ENCODE measurements at places on chromosomes 16 and 17.

- H3K27ac ChIP-seq, result no peak overlapping the region
- DNase-seq, result no peak
- no peak overlapping the region for H3K4me3 ChIP-seq
- H3K36me3 ChIP-seq, result no peaks in the 10 kb centered on the region
Measured at GRCh38 chr16:87834005-87834667, 35.2 kb downstream of the SLC7A5 start.

DNA sequence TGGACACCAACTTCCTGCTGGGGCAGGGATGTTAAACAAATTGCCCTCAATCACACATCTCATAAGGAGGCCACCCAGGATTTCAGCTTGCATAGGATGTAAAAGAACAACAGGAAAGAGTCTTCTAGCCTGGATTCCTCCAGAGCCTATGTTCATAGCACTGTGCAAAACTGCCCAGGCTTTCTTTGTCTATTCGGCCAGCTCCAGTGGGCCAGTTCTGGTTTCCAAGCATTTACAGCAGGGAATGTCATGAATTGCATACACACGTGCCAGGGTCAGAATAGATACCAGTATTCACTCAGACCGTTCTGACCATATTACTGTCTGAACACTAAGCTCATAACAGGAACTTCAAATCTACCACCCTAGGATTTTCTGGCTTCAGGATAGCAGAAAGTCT, 273.2 kb downstream of the CDH8 start:
- H3K27me3 ChIP-seq, result no peaks in the 10 kb centered on the region
- H3K27ac ChIP-seq, result no peak overlapping the region
- no peaks in the 10 kb centered on the region for H3K36me3 ChIP-seq

GRCh38 chr17:284676-285355, 67.8 kb downstream of the RPH3AL start:
- H3K27me3 ChIP-seq, result no peaks in the 10 kb centered on the region
- no peaks in the 10 kb centered on the region for H3K4me1 ChIP-seq
- H3K27ac ChIP-seq, result no peak overlapping the region
- H3K36me3 ChIP-seq, result no peaks in the 10 kb centered on the region
- H3K4me3 ChIP-seq, result no peak overlapping the region

GRCh38 chr17:58517378-58517927, 3.0 kb upstream of the MTMR4 start:
- H3K27me3 ChIP-seq, result no peaks in the 10 kb centered on the region
- H3K4me1 ChIP-seq, result peaks cover 14% of the 10 kb centered on the region

DNA sequence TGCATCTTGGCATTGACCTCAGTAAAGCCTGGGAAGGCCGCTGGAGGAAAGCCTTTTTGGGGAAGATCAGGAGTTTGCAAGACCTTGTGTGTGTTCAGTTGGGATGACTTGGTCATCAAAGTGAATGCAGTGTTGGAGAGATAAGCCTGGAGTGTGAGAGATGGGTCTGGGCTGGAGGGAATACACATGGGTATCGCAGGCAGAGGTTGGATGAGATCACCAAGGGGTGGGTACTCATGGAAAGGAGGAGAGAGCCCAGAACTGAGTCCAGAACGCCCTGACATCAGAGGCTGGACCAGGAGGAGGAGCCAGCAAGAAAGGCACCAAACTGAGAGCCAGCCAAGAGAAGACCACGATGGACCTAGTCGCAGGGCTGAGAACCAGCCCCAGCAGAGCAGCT, 35.2 kb downstream of the SDK2 start:
- no peak overlapping the region for H3K4me3 ChIP-seq
- H3K36me3 ChIP-seq, result no peaks in the 10 kb centered on the region
- H3K4me1 ChIP-seq, result no peaks in the 10 kb centered on the region
- no peak for DNase-seq

- peak; percentile 35 for DNase-seq
- no peaks in the 10 kb centered on the region for H3K27me3 ChIP-seq
- peaks cover 11% of the 10 kb centered on the region for H3K4me1 ChIP-seq
Measured at GRCh38 chr16:22272870-22273650, 24.1 kb upstream of the POLR3E start.

GRCh38 chr16:81832801-81833547, 53.9 kb downstream of the PLCG2 start:
- no peak overlapping the region for H3K4me3 ChIP-seq
- H3K36me3 ChIP-seq, result no peaks in the 10 kb centered on the region
- DNase-seq, result no peak

GRCh38 chr16:303760-304505, 21.0 kb downstream of the PDIA2 start:
- no peaks in the 10 kb centered on the region for H3K27me3 ChIP-seq
- H3K36me3 ChIP-seq, result no peaks in the 10 kb centered on the region
- H3K4me3 ChIP-seq, result no peak overlapping the region
- peaks cover 5% of the 10 kb centered on the region for H3K4me1 ChIP-seq
- DNase-seq, result no peak
- no peak overlapping the region for H3K27ac ChIP-seq

DNA sequence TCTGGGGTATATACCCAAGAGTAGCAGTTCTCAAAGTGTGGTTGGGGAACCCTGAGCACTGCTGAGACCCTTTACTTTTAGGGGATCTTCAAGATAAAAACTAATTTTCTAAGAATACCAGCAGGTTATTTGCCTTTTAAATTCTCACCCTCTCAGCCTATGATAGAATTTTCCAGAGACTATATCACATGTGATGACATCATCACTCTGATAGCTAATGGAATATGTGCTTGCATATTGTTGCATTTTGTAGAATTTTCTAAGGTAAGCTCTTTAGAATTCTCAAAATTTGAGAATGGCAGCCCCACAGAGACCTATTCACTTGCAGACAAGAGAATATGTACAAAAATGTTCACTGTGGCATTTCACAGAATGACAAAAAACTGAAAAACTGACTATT, 181.1 kb downstream of the MYO1D start:
- no peak overlapping the region for H3K27ac ChIP-seq
- no peak overlapping the region for H3K4me3 ChIP-seq
- no peaks in the 10 kb centered on the region for H3K27me3 ChIP-seq
- no peaks in the 10 kb centered on the region for H3K36me3 ChIP-seq

GRCh38 chr17:73814075-73814474, 169.8 kb upstream of the SDK2 start:
- no peak for DNase-seq
- no peaks in the 10 kb centered on the region for H3K27me3 ChIP-seq
- H3K4me3 ChIP-seq, result no peak overlapping the region
- H3K36me3 ChIP-seq, result no peaks in the 10 kb centered on the region

DNA sequence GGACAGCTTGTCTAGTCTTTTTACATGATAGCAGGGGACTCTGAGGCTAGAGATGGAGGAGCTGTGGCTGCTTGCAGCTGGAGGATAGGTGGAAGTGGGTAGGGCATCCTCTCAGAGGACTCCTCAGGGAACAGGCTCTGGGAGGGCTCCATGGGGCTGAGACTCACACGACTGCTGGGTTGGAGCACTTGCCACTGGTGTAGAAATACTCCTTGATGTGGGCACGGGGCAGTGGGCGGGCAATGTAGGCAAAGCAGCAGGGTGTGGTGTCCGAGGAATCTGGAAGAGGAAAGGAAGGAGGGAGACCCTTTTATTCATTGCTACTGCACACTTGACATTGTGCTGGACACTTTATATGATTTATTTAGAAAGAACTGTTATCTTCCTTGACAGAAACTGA, 1.8 kb downstream of the CCL5 start:
- H3K27me3 ChIP-seq, result no peaks in the 10 kb centered on the region
- H3K4me1 ChIP-seq, result no peaks in the 10 kb centered on the region
- no peak for DNase-seq
- H3K27ac ChIP-seq, result no peak overlapping the region

DNA sequence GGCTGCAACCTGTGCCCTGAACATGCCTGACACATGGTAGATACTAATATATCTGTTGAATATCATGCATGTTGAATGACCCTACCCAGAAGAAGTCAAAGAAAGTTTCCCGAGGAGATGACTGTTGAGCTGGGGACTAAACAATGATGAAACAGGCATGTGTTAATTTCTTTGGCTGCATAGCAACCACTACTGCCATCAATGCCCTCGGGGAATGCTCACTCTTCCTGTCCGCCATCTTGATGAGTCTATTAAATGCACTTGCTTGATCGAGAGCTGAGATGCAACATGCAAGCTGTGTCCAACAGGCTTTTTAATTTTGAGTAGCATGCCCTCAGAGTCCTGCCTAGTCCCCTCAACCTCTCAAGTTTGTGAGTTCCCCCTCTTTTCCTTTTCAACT, 31.3 kb downstream of the GRIN2A start:
- H3K4me3 ChIP-seq, result no peak overlapping the region
- DNase-seq, result no peak
- no peaks in the 10 kb centered on the region for H3K27me3 ChIP-seq
- H3K36me3 ChIP-seq, result no peaks in the 10 kb centered on the region

- H3K4me1 ChIP-seq, result no peaks in the 10 kb centered on the region
- no peak overlapping the region for H3K27ac ChIP-seq
- H3K4me3 ChIP-seq, result no peak overlapping the region
- no peaks in the 10 kb centered on the region for H3K36me3 ChIP-seq
- DNase-seq, result no peak
Measured at GRCh38 chr16:56889206-56889605, 24.2 kb downstream of the SLC12A3 start.

DNA sequence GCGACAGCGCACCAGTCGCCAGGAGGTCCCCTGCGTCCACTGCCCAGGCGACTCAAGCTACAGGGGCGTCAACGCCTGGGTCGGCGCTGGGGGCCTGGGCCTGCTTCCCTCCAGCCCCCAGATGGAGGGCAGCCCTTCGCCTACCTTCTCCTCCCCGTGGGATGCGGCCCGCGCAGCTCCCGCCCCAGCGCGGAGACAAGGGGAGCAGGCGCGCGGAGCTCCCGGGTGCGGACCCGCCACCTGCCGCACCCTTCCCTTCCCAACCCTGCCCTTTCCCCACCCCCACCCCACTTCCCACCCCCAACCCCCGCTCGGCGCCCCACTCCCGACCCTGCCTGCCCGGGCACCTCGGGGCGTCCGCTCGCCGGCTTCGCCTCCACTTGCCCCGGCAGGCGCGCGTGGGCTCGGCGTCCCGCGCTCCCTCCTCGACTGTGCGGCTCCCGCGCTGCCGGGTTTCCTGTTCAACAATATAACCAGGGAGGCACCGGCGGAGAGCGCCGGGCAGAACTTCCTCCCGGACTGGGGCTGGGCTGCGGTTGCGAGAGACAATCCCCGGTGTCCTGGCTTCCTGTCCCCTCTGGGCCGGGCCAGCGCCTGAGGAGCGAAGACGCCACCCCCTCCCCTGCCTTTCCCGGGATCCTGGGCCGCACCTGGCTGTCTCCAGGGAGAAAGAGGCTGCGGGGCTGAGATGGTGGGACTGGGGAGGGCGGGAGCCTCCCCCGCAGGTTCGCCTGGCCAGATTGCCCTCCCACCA, at the start of gene ARHGAP27:
Gene ARHGAP27 (minus strand): TSS at position 466 of the 754 bp plus-strand sequence. CDS start 2,591 bp downstream, outside the sequence.
- H3K4me1 ChIP-seq, result peaks cover 4% of the 10 kb centered on the region
- H3K27me3 ChIP-seq, result no peaks in the 10 kb centered on the region
- DNase-seq, result no peak
- no peak within 1 kb of the TSS for H3K27ac ChIP-seq
- no peaks in the 10 kb centered on the region for H3K36me3 ChIP-seq

DNA sequence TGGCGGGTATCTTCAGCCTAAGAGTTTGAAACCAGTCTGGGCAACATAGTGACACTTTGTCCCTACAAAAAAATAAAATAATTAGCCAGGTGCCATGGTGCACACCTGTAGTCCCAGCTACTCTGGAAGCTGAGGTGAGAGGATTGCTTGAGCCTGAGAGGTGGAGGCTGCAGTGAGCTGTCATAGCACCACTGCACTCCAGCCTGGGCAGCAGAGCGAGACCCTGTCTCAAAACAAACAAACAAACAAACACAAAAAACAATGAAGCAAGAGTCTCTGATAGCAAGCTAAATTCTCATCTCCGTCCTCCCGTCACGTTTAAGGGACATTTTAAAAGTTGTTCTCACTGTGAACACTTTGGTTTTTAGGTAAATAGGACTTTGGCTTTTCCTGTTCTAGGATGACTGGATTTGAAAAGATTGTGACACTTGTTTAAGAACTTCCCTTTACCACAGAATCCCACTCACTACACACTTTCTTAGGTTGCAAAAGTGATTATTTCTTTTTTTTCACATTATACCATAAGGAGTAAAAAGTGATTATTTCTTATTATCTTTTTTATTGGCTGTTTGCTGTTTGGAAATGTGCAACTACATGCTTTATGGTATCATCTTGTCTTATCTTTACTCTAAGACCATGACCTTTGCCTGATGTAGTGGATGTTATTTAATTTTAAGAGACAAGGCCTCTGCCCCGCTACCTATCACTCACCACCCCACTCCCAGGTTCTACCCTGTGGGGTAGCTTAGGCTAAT, 4.4 kb upstream of the ERN1 start:
- no peaks in the 10 kb centered on the region for H3K36me3 ChIP-seq
- peaks cover 9% of the 10 kb centered on the region for H3K4me1 ChIP-seq
- no peak for DNase-seq
- no peak overlapping the region for H3K27ac ChIP-seq
- no peak overlapping the region for H3K4me3 ChIP-seq
- H3K27me3 ChIP-seq, result no peaks in the 10 kb centered on the region

GRCh38 chr17:49841548-49841947, 6.3 kb downstream of the TAC4 start:
- no peaks in the 10 kb centered on the region for H3K27me3 ChIP-seq
- H3K4me1 ChIP-seq, result peaks cover 13% of the 10 kb centered on the region
- DNase-seq, result no peak
- H3K27ac ChIP-seq, result no peak overlapping the region

DNA sequence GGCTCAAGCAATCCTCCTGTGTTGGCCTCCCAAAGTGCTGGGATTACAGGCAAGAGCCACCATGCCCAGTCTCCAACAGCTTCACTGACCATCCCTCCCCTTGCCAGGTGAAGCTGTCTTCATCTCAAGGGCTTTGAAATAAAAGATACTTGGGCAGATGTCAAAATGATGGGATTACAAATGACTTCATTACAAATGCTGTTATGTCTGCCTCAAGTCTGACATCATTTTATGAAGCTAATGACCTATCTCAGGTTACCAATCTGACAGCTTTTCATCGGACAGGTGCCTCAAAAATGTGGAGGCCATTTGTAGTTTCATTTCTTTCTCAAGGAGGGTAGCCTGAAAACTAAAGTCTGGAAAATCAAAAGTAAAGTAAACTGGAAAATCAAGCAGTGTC, 323.7 kb upstream of the TBX2 start:
- no peaks in the 10 kb centered on the region for H3K36me3 ChIP-seq
- DNase-seq, result no peak
- no peaks in the 10 kb centered on the region for H3K27me3 ChIP-seq
- no peak overlapping the region for H3K4me3 ChIP-seq
- no peaks in the 10 kb centered on the region for H3K4me1 ChIP-seq
- H3K27ac ChIP-seq, result no peak overlapping the region

- peaks cover 41% of the 10 kb centered on the region for H3K4me1 ChIP-seq
- H3K27me3 ChIP-seq, result no peaks in the 10 kb centered on the region
- no peaks in the 10 kb centered on the region for H3K36me3 ChIP-seq
- no peak for DNase-seq
- H3K4me3 ChIP-seq, result no peak overlapping the region
Measured at GRCh38 chr16:8958344-8959167, 5.2 kb downstream of the USP7 start.

DNA sequence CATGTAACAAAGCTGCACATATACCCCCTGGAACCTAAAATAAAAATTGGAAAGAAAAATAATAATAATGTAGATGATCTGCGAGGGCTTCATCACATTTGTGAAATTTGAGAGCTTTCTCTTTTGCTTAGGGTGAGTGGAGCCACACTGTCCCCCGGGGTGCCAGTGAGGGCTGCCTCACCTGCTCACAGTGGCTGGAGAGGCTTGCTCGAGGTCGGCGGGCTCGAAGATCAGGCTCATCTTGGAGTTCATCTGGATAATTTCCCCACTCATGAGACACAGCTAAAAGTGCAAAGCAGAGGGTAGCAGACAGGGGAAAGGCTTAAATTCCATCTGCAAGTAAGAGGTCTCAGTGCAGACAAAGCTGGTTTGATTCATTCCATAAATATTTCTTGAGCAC, 123.8 kb downstream of the DNAH3 start:
- DNase-seq, result no peak
- H3K4me1 ChIP-seq, result no peaks in the 10 kb centered on the region
- no peak overlapping the region for H3K4me3 ChIP-seq
- no peaks in the 10 kb centered on the region for H3K27me3 ChIP-seq

All from ovary (tissue), 10 donors.